ENCODE measurements at places on chromosomes 3 and 15. TPM values are rescaled to one million over a fixed set of nuclear protein-coding genes. Genes with fewer than 3 reads are reported as not detected.

Gene GOLGA6L10
- 2.3 TPM for total RNA-seq

Gene SNAPC5
- total RNA-seq, result 20.0 TPM

Gene WDR72
- total RNA-seq, result not detected

Gene FBXL2
- 1.0 TPM for total RNA-seq

Gene GNL3
- total RNA-seq, result 49.8 TPM

Gene SERINC4
- not detected for total RNA-seq

Gene TRIM71
- 0.09 TPM for total RNA-seq

Gene BFSP2
- total RNA-seq, result 1.5 TPM

Gene SYNM
- 3.5 TPM for total RNA-seq

DNA sequence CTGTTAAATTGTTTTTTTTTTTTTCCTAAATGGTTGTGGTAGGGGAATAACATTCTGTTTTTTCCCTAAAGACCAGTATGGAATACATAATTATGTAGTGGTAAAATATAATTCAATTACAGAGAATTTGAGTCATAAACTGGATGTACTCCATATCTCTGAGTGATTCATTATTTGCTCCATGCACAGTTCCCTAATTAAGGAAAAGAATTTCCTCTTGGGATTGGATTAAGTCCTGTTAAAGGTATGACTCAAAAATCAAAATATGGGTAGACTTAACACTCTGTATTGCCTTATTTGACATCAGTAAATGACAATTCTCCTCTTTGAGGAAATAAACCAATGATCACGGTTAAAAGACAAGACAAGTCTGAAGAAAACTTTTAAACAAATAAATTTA is 78.0 kb upstream of the KCNH8 start:
- H3K27me3 ChIP-seq, result no peaks in the 10 kb centered on the region
- DNase-seq, result no peak
- H3K4me3 ChIP-seq, result no peak overlapping the region
- no peak overlapping the region for H3K27ac ChIP-seq

DNA sequence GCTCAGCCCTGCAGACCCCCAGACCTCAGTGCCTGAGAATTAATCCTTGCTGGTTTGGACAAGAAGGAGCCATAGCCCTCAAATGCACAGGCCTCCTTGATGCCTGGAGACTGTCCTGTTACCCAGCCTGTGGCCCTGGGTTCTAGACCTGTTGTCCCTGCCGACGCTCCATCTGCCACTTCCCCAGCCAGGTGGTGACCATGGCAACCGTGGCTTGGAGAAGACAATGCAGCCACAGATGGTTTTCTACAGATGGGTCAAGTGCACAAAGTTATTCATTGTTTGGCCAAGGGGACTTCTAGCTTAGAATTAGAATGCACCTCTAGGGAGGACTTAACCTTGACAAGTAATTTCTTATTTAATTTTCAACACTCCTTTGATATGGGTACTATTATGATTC is 297.1 kb downstream of the UACA start:
- DNase-seq, result peak; percentile 25
- no peaks in the 10 kb centered on the region for H3K36me3 ChIP-seq
- peaks cover 12% of the 10 kb centered on the region for H3K4me1 ChIP-seq
- H3K27ac ChIP-seq, result no peak overlapping the region
- no peaks in the 10 kb centered on the region for H3K27me3 ChIP-seq

GRCh38 chr3:16439163-16439847 is 74.2 kb downstream of the RFTN1 start:
- no peak overlapping the region for H3K27ac ChIP-seq
- DNase-seq, result no peak
- H3K4me1 ChIP-seq, result peaks cover 5% of the 10 kb centered on the region
- no peaks in the 10 kb centered on the region for H3K36me3 ChIP-seq

DNA sequence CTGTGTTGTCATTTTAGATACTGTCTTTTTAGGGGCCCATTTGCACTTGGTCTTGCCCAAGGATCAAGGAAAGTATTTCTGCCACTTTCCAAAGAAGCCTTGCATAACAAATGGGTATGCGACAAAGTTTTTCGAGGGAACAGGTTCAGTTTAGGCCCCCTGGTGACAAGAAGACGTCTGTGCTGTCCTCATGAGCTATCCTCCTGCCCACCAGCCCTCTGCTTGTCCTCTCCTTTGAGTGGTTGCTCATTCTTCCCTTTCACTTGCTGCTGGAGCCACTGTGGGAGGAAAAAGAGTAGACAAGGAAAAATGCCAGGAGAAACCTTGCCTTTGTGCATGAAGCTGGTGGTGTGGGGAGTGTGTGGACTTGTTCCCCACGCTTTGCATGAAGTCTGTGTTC is 171.9 kb downstream of the CACNA2D3 start:
- H3K4me3 ChIP-seq, result no peak overlapping the region
- H3K27me3 ChIP-seq, result no peaks in the 10 kb centered on the region
- H3K27ac ChIP-seq, result no peak overlapping the region
- no peaks in the 10 kb centered on the region for H3K36me3 ChIP-seq

DNA sequence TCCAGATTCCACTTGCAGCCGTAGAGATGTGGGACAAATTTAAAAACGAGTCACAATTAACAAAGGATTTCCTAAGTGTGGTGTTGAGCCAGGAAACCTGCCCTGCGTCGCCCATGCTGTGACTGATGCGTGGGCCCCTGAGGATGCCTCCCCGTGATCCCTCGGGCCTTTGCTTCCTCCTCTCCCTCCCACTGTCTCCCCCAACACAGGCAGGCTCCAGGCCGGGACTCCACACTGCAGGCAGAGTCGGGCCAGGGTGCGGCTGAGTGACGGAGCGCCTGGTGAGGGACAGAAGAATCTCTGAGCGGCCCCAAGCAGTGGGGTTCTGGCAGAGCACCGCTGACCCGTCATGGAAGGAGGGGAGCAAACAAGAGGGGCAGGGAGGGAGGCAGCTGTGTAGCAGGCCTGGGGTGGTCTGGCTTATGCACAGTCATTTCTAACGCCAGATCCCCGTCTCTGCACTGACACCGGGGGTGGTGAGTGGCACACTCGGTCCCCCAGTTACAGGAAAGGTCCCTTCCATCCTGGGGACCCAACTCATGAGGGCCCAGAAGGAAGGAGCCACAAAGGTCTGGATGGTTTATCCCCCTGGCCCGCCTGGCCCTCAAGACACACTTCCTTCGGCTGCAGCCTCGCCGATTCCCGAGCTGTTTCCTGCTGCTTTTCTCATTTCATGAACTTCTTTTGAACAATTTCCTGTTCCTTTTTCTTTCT is 91.0 kb downstream of the XXYLT1 start:
- H3K27ac ChIP-seq, result peak overlapping the region; percentile 27
- no peak overlapping the region for H3K4me3 ChIP-seq
- peaks cover 47% of the 10 kb centered on the region for H3K4me1 ChIP-seq
- H3K27me3 ChIP-seq, result no peaks in the 10 kb centered on the region
- peaks cover 7% of the 10 kb centered on the region for H3K36me3 ChIP-seq

DNA sequence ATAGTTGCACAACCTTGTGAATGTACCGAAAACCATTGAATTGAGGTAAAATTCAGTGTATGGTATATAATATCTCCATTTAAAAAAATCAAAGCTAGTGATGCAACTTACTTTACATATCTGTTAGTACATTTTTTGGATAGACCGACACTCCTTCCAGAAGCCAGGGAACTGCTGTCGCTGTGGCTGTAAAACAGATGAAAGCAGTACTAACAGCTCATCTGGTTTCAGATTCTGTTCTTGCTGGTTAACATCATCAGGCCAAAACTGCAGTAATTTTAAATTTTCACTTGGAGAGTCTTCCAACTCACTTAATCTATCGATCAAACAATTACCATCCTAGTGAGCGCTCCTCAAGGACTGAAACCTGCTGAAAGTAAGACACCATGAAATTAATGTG is 145.1 kb downstream of the LRRC28 start:
- H3K4me1 ChIP-seq, result no peaks in the 10 kb centered on the region
- no peak overlapping the region for H3K27ac ChIP-seq
- H3K27me3 ChIP-seq, result no peaks in the 10 kb centered on the region
- H3K36me3 ChIP-seq, result no peaks in the 10 kb centered on the region
- no peak overlapping the region for H3K4me3 ChIP-seq
- no peak for DNase-seq

- H3K27ac ChIP-seq, result no peak overlapping the region
- no peaks in the 10 kb centered on the region for H3K36me3 ChIP-seq
- DNase-seq, result no peak
- H3K4me1 ChIP-seq, result peaks cover 47% of the 10 kb centered on the region
- H3K27me3 ChIP-seq, result no peaks in the 10 kb centered on the region
These were observed 405.5 kb downstream of the SHQ1 start for GRCh38 chr3:72442759-72443158.

GRCh38 chr3:89184151-89184995 is 77.0 kb downstream of the EPHA3 start:
- no peak overlapping the region for H3K4me3 ChIP-seq
- H3K36me3 ChIP-seq, result no peaks in the 10 kb centered on the region
- no peaks in the 10 kb centered on the region for H3K4me1 ChIP-seq

GRCh38 chr3:187150599-187150998 is 11.3 kb upstream of the RPL39L start:
- no peaks in the 10 kb centered on the region for H3K4me1 ChIP-seq
- no peaks in the 10 kb centered on the region for H3K27me3 ChIP-seq
- no peaks in the 10 kb centered on the region for H3K36me3 ChIP-seq
- peak; percentile 77 for DNase-seq

DNA sequence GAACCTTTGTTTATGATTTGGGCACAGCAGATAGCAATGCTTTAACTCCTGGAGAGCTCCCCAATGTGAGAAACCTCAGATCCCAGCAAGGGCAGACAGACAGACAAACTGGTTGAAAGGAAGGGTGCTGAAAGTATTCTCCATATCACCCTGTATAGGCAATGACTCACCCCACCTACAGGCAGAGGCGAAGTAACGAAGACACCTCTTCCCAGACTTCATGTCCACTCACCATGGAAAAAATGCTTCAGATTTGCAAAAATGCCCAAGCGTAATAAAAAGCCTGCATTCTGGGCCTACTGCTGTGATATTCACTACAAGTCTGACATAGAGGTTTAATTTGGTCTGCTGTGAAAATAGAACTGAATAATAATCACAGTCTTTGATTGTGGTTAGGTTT is 50.5 kb downstream of the THBS1 start:
- peaks cover 16% of the 10 kb centered on the region for H3K4me1 ChIP-seq
- no peak overlapping the region for H3K27ac ChIP-seq
- no peak for DNase-seq
- no peak overlapping the region for H3K4me3 ChIP-seq
- no peaks in the 10 kb centered on the region for H3K36me3 ChIP-seq

DNA sequence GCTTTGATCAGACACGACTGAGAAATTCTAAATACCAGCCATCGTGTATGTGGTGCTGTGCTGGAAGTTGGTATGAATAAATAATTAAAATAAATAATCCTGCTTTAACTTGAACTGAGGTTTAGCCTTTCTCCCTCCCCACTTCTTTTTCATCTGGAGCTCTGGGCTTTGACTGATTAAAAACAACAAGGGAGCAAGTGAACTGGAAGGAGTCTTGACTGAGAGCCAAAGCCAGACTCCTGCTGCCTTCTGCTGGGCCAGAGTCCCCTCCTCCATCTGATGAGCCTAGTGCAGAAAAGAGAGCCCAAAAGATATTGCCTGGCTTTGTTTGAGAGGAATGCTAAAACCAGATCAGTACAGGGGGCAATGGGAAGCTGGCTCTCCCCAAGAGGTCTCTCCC is 96.0 kb downstream of the CCNL1 start:
- H3K36me3 ChIP-seq, result no peaks in the 10 kb centered on the region
- H3K27me3 ChIP-seq, result no peaks in the 10 kb centered on the region
- H3K4me3 ChIP-seq, result no peak overlapping the region
- H3K27ac ChIP-seq, result no peak overlapping the region
- H3K4me1 ChIP-seq, result no peaks in the 10 kb centered on the region
- no peak for DNase-seq

DNA sequence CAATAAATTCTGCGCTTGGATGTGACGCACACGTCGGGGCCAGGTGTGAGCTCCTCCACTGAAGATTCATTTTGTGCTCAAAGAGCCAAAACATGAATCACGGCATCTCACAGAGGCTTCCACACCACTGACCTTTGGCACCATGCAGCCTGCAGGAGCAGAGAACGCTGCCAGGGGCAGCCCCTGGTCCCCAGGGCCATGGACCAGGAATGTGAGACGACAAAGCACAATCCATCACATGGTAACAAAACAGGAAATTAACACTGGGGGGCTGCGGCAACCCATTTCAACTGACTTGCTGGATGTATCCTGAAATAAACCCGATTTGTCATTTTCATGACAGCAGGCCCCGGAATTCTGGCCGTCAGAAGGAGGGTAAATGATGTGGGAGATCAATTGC is 167.5 kb upstream of the IGF1R start:
- H3K27ac ChIP-seq, result no peak overlapping the region
- no peaks in the 10 kb centered on the region for H3K36me3 ChIP-seq
- no peaks in the 10 kb centered on the region for H3K4me1 ChIP-seq
- H3K27me3 ChIP-seq, result no peaks in the 10 kb centered on the region
- H3K4me3 ChIP-seq, result no peak overlapping the region

DNA sequence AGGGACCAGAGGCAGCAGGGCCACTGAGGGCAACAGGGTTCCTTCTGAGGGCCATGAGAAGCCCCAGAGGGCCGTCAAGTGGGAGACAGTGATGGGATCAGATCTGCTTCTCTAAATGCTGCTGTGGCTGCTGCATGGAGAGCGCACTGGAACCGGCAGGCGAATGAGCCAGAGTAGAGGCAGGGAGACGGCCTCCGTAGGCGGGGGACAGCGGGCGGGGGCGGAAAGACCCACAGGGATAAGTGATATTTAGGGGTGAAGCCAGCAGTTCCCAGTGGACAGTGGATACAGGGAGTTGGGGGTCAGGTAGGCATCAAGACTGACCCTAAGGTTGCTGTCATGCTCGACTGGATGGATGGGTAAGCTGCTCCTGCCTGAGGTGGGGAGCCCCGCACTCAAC is 45.0 kb downstream of the GLDN start:
- H3K4me3 ChIP-seq, result no peak overlapping the region
- DNase-seq, result no peak
- no peaks in the 10 kb centered on the region for H3K36me3 ChIP-seq
- H3K27me3 ChIP-seq, result no peaks in the 10 kb centered on the region
- H3K27ac ChIP-seq, result no peak overlapping the region
- no peaks in the 10 kb centered on the region for H3K4me1 ChIP-seq

DNA sequence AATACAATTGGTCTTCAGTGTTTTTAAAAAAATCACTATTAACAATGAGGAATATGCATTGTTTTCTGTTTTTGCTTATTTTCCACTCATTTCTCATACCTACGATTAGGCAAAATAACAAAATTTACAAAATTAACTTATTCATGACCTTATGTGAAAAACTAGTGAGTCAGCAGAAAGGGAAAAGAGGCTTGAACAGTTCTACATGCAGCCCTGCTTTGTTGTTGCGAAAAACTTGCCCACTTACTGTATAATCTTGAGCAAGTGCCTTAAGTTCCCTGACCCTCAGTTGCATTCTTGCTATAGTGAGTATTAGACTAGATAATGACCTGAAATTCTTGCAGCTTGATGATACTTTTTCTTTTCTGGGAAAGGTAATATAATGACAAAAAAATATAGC is 551.1 kb upstream of the BCHE start:
- no peak for DNase-seq
- H3K4me3 ChIP-seq, result no peak overlapping the region
- H3K4me1 ChIP-seq, result no peaks in the 10 kb centered on the region
- H3K27me3 ChIP-seq, result no peaks in the 10 kb centered on the region

- H3K27ac ChIP-seq, result peak overlapping the region; percentile 98
- H3K36me3 ChIP-seq, result no peaks in the 10 kb centered on the region
- DNase-seq, result no peak
These were observed 12.5 kb downstream of the RAB27A start for GRCh38 chr15:55277116-55277564.

GRCh38 chr15:28913171-28913765 is 27.5 kb downstream of the APBA2 start:
- no peaks in the 10 kb centered on the region for H3K27me3 ChIP-seq
- peaks cover 6% of the 10 kb centered on the region for H3K4me1 ChIP-seq
- no peak overlapping the region for H3K4me3 ChIP-seq
- no peak overlapping the region for H3K27ac ChIP-seq
- peak; percentile 74 for DNase-seq
- H3K36me3 ChIP-seq, result no peaks in the 10 kb centered on the region

GRCh38 chr3:185308126-185308754 is 54.4 kb upstream of the EHHADH start:
- DNase-seq, result no peak
- no peaks in the 10 kb centered on the region for H3K4me1 ChIP-seq
- H3K4me3 ChIP-seq, result no peak overlapping the region
- no peak overlapping the region for H3K27ac ChIP-seq
